ENCODE measurements at places on chromosomes 1 and 21.

DNA sequence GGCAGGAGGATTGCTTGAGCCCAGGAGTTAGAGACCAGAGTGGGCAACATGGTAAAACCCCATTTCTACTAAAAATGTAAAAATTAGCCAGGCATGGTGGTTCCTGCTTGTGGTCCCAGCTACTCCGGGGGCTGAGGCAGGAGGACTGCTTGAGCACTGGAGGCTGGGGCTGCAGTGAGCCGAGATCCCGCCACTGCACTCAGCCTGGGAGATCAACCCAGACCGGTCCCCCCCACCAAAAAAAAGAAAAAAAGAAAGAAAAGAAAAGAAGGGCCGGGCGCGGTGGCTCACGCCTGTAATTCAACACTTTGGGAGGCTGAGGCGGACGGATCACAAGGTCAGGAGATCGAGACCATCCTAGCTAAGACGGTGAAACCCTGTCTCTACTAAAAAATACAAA is 1.8 kb upstream of the GMEB1 start:
- no peak for DNase-seq

DNA sequence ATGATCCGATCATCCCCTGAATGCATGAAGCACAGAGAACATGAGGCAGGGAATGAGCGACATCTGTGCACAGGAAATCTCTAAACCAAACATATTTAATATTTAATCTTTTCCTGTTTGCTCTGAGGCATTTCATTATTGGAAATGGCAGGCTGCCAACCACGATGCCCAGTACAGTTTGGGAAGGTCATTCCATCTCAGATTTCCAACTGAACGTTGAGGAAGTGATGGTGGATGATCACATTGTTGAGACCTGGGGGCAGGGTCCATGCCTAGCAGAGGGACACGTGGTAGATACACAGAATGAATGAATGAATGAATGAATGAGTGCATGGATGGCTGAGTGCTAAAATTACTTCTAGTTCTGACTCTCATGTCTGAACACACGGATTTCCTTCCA is 15.9 kb upstream of the FASLG start:
- no peak for DNase-seq

DNA sequence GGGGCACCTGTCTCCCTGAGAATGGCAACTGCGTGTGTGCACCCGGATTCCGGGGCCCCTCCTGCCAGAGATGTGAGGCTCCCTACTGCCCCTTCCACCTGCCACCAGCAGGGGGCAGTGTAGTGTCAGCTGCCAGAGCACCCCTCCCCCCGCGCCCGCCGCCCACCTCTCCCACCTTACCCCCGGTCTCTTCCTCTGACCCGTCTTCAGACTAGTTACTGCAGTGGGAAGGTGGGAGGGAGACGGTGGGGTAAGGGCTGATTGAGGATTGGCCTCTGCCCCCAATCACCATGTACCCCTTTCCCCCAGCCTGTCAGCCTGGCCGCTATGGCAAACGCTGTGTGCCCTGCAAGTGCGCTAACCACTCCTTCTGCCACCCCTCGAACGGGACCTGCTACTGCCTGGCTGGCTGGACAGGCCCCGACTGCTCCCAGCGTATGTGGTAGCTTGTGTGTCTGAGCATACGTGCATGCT is 10.1 kb upstream of the LRRC71 start:
- peak; percentile 45 for DNase-seq

DNA sequence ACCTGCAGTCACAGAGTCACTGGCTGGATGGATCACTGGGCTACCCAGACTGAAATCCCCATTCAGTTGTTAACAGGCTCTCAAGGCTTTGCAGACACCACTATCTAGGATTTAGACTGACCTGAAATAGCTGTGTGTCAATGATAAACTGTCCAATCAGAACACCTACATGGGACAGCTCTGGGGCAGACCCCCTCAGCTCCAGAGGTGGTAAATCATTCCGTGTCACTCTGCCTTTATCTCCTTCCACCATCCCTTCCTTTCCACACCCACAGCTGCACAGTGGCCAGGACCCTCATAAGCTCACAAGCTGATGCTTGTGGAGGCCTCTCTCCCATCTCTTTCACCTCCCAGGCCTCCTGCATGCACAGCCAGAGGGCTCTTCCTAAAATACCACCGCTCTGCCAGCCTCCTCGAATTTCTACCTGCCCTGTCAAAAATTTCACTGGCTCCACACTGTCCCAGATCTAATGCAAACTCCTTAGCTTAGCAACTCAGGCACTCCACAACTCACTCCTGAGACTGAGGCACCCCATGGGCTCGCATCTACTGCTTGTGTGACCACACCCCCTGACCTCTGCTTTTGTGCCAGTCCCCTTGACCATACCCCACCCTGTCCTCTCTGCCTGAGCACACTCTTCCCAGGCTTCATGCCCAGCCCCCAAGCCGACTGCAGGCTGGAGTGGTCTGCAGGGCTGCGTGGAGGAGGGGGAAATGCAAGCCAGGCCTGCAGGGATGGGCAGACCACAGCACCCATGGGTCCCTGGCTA is 5.8 kb downstream of the CAPZB start:
- no peak for DNase-seq

- no peak for DNase-seq
Observed at GRCh38 chr1:42524330-42524729, 61.2 kb downstream of the CCDC30 start.

DNA sequence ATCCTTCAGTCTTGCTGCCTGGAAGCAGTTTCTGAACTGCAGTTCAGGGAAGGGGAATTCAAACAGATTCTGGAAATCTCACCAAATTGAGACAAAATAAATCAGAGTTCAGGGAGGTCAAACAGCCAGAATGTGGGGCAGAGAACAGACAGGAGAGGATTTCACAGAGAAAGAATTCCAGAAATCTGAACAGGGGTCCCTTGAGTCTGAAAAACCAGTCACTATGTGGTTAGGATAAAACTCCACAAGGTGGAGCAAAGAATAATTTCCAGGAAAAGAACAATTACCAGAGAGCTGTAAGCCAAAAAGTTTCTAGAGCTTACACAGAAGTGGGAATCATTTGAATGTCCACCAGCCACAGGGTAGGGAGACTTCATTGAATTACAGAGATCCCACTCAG is 84.7 kb downstream of the URB2 start:
- no peak for DNase-seq

GRCh38 chr1:12012560-12013316 is 6.6 kb upstream of the MIIP start:
- DNase-seq = no peak

DNA sequence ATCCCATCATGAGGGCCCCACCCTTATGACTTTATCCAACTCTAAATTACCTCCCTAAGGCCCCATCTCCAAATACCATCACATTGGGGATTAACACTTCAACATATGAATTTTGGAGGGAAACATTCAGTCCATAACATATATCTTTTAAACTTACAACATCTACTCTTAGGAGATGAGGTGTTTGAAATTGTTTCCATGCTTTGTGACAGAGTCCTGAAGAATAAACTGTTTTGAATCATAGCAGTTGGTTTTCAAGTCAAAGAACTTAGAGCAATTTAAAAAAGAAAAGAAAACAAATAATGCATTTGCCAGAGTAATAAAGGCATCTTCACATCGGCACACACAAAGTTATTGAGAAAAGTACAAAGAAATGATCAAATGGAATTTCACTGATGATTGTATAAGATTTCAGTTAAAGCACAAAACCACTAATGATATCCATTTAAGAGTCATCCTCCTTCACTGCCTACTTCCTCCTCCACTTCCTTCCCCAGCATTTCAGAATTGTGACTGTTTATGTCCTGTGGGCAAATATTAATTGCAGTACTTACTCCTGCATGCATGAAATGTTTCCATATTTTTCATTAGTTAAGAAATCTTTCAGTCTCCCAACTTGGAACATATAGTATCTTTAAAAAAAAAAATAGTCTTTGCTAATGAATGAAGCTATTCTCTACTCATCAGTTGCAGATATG is 202.0 kb downstream of the LRRC40 start:
- peak; percentile 5 for DNase-seq

GRCh38 chr1:184806296-184806721 is 51.7 kb upstream of the EDEM3 start:
- peak; percentile 70 for DNase-seq

DNA sequence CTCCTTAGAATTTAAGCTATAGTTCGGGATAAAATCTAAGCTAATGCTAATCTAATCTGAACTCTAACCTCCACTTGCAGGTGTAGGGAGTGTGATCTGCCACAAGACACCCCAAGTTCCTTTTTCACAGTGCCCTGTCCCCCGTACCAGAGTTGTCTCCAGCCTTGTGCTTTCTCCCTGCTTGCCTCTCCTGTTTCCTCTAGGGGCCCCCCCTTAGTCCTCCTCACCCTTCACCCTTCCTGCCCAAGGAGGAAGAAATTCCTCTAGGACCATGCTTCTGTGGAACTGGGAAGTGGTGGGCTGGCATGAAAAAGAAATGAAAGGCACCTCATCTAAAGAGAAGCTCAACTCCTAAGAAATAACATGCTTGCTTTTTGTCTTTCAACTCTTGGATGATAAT is 50.2 kb upstream of the BCL9 start:
- no peak for DNase-seq

DNA sequence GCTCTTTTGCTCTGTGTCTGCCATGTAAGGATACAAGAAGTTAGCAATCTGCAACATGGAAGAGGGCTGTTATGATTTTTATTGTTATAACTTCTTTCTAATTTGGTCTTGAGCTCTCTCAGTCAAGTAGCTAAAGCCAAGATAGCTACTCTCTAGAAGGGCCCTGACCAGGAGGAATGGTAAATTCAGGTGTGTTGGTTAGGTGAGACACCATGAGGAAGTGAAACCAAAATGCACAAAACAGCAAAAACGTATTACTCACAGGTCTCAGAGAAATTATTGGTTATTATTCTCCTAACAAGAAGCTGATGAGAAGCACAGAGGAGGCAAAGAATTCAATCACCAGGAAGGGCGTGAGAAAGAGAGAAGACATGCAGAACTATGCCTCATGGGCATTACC is 51.8 kb upstream of the INSL5 start:
- no peak for DNase-seq

GRCh38 chr1:55352811-55353180 is 137.6 kb upstream of the USP24 start:
- no peak for DNase-seq

- peak; percentile 82 for DNase-seq
Observed at GRCh38 chr1:244341455-244342450, 110.0 kb downstream of the ADSS2 start.

GRCh38 chr1:210588946-210589345 is 260.2 kb downstream of the HHAT start:
- no peak for DNase-seq

DNA sequence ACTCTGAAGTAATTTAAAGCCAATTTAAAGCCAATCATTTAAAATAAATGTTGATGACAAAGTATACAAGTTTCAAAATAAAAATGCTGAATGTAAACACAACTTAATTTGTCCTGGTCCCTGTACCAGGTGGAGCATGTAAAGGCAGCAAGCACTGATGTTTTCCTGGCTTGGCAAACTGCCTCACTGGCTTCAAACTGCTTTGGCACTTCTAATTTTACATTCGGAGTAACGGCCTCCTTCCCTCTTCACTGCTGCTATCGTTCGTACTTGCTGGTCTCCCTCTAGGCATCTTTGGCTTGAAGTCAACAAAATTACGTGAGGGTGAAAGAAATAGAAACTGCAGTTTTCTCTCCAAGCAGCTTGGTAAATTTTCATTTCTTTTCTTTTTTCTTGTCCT is 287.9 kb downstream of the LTN1 start:
- no peak for DNase-seq

DNA sequence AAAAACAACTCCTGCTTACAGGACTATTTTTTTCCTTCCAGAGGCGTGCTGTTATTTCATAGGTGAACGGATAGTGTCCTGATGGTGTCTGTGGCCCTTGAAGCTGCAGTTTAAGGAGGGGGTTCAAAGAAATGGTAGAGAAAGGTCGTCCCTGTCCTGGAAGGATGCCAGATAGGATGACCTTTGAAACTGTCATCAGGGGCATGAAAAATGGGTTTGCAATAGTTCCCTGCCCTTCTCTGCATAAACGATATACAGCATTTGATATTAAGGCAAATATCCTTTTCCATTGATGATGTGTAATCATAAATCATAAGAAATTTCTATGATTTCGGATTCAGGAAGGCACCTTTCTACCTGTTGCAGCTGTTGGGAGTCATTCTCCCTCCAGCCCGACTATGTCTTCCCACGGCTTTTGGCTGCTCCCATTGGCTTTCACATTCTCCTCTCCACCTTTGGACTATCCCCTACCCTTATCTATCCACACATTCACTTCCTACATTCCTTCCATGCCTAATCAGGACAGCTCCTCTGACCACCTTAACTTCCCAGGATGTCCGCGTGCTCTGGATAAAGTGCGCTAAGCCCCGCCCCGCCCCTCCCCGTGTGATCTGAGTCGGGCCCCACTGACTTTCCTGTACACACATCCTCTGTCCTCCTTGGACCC is 209.8 kb downstream of the DISC1 start:
- no peak for DNase-seq

DNA sequence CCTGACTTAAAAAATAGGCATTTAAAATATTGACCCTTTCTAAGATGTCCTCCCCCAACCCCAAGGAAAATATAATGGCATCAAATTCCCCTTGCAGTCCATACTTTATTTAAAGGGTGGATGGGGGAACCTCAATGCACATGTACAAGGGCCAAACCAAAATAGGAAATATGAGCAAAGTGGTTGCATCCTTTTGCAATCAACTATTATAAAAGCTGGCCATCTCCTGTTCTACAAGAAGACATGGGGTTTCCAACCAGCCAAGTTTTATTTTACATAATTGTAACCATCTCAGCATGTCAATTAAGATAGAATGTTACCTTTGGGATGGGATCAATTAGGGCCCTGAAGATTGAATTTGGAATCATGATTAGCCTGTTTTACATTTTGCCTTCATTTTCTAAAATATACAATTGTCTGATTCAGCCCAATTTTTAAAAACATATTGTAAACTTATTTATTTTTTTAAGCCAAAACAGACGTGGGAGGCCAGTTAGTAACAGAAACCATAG is 146.7 kb upstream of the NFIA start:
- no peak for DNase-seq

- DNase-seq = no peak
Observed at GRCh38 chr1:71948561-71948960, 333.8 kb downstream of the NEGR1 start.

- DNase-seq = no peak
Observed at GRCh38 chr1:116832308-116832931, 77.3 kb upstream of the PTGFRN start.

DNA sequence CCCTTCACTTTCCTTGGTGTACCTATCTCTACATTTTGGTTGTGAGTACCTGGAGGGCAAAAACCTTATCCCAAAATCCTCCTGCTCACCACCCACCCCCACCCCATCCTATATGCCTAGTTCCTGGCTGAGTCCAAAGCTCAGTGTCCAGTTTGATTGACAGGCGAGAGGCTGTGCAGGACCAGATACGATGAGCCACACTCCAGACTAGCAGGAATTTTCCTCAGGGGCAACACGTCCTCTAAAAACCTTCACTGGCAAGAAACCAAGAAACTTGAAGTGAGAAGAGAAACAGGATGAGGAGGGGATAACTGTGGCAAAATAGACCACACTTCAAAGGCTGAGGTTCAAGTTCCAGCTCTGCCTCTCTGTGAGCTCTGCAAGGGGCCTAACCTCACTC is 1.1 kb upstream of the SLAMF8 start:
- DNase-seq = no peak
